ENCODE measurements at places on chromosomes 4 and X. TPM values are rescaled to one million over a fixed set of nuclear protein-coding genes. Genes with fewer than 3 reads are reported as not detected.

CSAG1 gene
- not detected for total RNA-seq

- H3K4me3 ChIP-seq = no peak overlapping the region
- no peak for DNase-seq
- H3K36me3 ChIP-seq = no peaks in the 10 kb centered on the region
- no peak overlapping the region for H3K27ac ChIP-seq
- H3K27me3 ChIP-seq = no peaks in the 10 kb centered on the region
Measured at GRCh38 chrX:13250826-13251580, 68.8 kb downstream of the ATXN3L start.

DNA sequence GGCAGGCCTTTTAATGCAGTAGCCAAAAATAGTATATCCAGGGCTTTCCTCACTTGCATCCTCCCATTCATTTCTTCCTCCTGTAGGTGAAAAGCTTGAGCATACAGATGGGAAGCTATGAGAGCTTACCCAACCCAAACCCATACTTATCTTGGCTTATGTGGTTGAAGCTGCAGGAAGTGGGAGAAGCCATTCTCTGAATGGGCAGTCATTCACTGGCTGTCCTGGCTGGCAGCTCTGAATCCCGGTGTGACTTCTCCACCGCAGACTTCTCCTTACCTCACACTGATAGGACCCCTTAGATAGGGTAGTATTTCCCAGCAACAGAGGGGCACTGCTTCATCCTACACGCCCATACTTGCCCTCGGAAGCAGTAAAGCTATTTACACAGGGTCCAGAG, 125.4 kb downstream of the AMMECR1 start:
- no peak overlapping the region for H3K4me3 ChIP-seq
- no peaks in the 10 kb centered on the region for H3K4me1 ChIP-seq
- no peak overlapping the region for H3K27ac ChIP-seq
- DNase-seq = no peak
- no peaks in the 10 kb centered on the region for H3K36me3 ChIP-seq

GRCh38 chr4:38106311-38106710, 146.1 kb downstream of the PTTG2 start:
- no peaks in the 10 kb centered on the region for H3K4me1 ChIP-seq
- H3K27ac ChIP-seq = no peak overlapping the region
- H3K27me3 ChIP-seq = no peaks in the 10 kb centered on the region
- DNase-seq = no peak
- H3K36me3 ChIP-seq = no peaks in the 10 kb centered on the region
- no peak overlapping the region for H3K4me3 ChIP-seq

GRCh38 chr4:14827111-14827510, 175.2 kb upstream of the CPEB2 start:
- H3K27ac ChIP-seq = no peak overlapping the region
- H3K4me3 ChIP-seq = no peak overlapping the region
- no peak for DNase-seq
- no peaks in the 10 kb centered on the region for H3K36me3 ChIP-seq
- no peaks in the 10 kb centered on the region for H3K27me3 ChIP-seq

DNA sequence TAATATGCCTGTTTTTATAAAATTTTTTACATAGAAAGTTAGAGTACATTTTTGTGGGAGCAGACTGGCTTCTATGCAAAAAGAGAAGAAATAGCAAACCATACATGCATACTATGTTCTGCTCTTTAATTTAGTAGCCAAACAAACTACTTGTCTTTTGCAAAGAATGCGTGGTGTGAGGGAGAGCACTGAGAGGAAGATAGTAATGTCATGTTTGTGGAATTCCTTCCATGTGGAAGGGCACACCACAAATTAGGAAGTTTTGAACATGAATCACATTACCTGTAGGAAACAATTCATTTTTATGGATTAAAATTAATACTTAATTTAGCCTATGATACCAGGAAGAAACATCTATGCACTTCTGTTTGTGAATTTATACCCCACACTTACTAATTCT, 1529.1 kb upstream of the ADGRL3 start:
- no peak overlapping the region for H3K27ac ChIP-seq
- no peak for DNase-seq
- H3K27me3 ChIP-seq = no peaks in the 10 kb centered on the region
- H3K4me3 ChIP-seq = no peak overlapping the region
- no peaks in the 10 kb centered on the region for H3K4me1 ChIP-seq

- no peak for DNase-seq
- no peaks in the 10 kb centered on the region for H3K4me1 ChIP-seq
- H3K4me3 ChIP-seq = no peak overlapping the region
- no peaks in the 10 kb centered on the region for H3K27me3 ChIP-seq
- H3K36me3 ChIP-seq = no peaks in the 10 kb centered on the region
- H3K27ac ChIP-seq = no peak overlapping the region
Measured at GRCh38 chr4:110953191-110953590, 330.3 kb upstream of the PITX2 start.

DNA sequence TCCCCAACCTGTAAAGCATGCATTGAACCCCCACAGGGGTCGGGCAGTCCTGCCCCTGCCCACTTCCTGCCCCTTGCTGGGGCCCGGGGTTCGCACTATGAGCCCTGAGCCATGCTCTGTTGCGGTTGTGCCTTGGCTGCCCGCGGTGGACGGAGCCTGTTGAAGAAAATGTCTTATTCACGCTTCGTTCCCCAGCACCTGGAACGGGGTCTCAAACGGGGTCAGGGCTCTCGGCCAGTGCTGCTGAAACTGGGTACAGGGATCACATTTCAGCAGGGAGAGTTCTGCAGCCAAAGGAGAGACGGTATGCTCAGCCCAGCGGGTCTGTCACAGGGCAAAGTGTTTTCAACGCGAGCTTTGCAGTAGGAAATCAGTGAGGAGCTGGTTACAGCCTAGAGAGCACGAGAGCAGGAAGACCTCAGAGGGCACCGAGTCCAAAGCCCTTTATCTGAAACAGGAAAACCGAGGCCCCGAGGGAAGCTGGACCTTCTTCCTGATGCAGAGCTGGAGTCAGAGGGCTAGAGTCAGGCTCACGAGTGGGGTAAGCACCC, 46.3 kb upstream of the AFAP1 start:
- no peaks in the 10 kb centered on the region for H3K36me3 ChIP-seq
- H3K27me3 ChIP-seq = no peaks in the 10 kb centered on the region
- no peak for DNase-seq
- no peak overlapping the region for H3K27ac ChIP-seq
- no peaks in the 10 kb centered on the region for H3K4me1 ChIP-seq

- no peak overlapping the region for H3K4me3 ChIP-seq
- no peak overlapping the region for H3K27ac ChIP-seq
- no peaks in the 10 kb centered on the region for H3K27me3 ChIP-seq
Measured at GRCh38 chr4:139617702-139618490, 47.7 kb upstream of the MGST2 start.

- H3K36me3 ChIP-seq = no peaks in the 10 kb centered on the region
- H3K4me3 ChIP-seq = no peak overlapping the region
- no peaks in the 10 kb centered on the region for H3K27me3 ChIP-seq
- H3K4me1 ChIP-seq = no peaks in the 10 kb centered on the region
- no peak for DNase-seq
Measured at GRCh38 chr4:30281986-30282385, 438.2 kb upstream of the PCDH7 start.

SMAD1 gene
- 22.0 TPM for total RNA-seq

DNA sequence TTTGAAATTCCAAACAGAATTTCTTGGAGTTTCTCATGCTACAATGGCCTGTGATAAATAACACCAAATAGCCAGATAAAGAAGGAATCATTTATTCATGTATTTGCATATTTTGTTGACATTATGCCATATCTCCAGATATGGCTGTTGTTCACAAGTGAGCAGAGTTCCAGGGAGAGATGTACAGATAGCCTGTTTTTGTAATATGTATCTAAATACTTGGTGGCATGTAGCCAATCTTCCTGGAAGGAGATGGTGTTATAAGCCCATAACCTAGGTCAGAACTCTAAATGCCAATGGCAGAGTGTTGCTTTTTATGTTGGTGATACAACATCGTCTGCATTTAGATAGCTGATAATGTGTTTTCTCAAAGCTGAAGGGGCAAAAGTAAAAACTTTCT, 292.2 kb downstream of the FBXO8 start:
- no peaks in the 10 kb centered on the region for H3K4me1 ChIP-seq
- no peaks in the 10 kb centered on the region for H3K27me3 ChIP-seq
- H3K4me3 ChIP-seq = no peak overlapping the region
- DNase-seq = no peak
- no peak overlapping the region for H3K27ac ChIP-seq

GRCh38 chr4:23455456-23456158, 434.2 kb downstream of the PPARGC1A start:
- DNase-seq = peak; percentile 75
- H3K4me3 ChIP-seq = no peak overlapping the region
- no peaks in the 10 kb centered on the region for H3K4me1 ChIP-seq
- H3K36me3 ChIP-seq = no peaks in the 10 kb centered on the region

DNA sequence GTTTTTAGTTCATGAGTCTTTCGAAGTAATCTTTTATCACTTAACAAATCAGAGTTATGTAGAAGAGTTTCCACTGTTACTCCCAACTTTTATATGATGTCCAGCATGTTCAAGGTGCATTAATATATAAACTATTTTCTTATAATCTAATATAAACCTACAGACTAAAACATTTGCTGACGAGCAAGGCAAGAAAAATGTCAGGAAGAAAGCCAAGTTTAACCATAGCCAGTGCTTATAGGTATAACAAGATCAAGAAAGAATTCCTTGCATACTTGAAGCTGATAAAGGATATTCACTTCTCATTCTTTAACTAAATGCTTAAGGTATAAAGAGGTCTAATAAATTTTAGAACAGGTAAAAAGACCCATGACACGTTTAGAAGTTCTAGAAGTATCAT, 167.7 kb downstream of the NPNT start:
- H3K27ac ChIP-seq = peak overlapping the region; percentile 16
- no peak overlapping the region for H3K4me3 ChIP-seq
- H3K36me3 ChIP-seq = no peaks in the 10 kb centered on the region
- H3K4me1 ChIP-seq = no peaks in the 10 kb centered on the region
- no peaks in the 10 kb centered on the region for H3K27me3 ChIP-seq

DNA sequence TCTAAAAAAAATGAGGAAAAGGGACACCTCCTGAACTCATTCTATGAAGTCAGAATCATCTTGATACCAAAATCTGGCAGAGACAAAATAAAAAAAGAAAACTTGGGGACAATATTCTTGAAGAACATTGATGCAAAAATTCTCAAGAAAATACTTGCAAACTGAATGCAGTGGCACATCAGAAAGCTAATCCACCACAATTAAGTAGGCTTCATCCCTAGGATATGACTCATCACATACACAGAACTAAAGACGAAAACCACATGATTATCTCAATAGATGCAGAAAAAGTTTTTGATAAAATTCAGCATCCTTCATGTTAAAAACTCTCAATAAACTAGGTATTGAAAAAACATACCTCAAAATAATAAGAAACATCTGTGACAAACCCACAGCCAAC, 98.3 kb downstream of the FAM47B start:
- no peak overlapping the region for H3K27ac ChIP-seq
- H3K27me3 ChIP-seq = no peaks in the 10 kb centered on the region
- no peaks in the 10 kb centered on the region for H3K4me1 ChIP-seq
- no peak overlapping the region for H3K4me3 ChIP-seq
- no peak for DNase-seq
- H3K36me3 ChIP-seq = no peaks in the 10 kb centered on the region

- peak overlapping the region; percentile 89 for H3K27ac ChIP-seq
- peaks cover 10% of the 10 kb centered on the region for H3K4me1 ChIP-seq
- no peaks in the 10 kb centered on the region for H3K36me3 ChIP-seq
- H3K4me3 ChIP-seq = peak overlapping the region; percentile 65
Measured at GRCh38 chr4:47462799-47463234, 685 bp downstream of the COMMD8 start.

FREM3 gene
- total RNA-seq = 0.09 TPM

Data from left lung (tissue), 14 donors.